ENCODE measurements at places on chromosomes 7 and 10.

DNA sequence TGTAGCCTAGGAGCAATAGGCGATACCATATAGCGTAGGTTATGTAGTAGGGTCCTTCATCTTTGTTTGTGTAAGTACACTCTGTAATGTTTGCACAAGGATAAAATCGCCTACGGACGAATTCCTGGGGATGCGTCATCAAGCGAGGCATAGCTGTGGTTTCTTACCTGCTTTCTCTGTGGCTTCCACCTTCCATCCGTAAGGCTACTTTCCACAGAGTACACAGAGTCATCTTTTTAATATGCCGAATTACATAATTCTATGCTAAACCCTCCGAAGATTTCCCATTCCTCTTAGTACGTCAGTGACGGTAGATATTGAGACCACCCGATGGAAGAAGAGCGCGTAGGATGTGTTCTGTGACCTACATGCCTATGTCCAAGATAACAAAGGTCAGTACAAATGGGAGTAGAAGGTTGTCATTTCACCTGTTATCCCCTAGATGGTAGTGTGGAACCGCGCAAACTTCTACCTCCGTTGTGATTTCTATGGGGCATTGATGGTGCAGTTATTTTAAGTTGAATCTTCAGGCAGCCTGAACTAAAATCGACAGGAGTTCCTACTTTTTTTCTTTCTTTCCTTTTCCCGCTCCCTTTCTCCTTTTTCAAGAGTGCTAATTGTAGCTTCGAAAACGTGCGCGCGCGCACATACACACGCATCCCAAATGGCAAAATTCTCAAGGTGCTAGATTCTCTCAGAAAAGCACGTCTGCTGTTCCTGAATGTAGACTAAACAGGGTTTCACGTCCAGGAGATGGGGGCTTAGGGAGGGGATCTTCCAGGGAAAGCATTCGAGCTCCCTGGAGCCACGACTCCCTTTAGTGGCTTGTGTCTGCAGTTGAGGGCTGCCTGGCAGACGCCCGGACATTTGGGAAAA is 111.7 kb upstream of the MBL2 start:
- peak; percentile 89 for DNase-seq

DNA sequence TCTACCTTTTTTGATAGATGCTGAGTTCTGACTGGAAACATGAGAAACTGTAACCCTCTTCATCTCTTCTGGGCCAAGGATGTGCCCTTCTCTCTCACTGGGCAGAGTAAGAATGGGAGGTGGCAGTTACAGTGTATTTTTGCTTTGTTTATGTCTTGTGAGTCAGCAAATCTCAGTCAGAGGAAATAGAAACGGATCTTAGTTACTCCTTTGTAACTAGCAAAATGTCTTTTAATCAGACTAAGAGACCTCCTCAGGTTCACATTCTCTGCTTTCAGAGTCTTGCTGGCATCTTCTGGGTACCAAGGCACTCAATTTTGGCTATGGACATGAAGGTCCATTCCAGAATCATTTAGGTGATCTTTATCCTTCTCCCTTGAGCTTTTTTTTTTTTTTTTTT is 70.9 kb downstream of the HHEX start:
- no peak for DNase-seq

GRCh38 chr7:158469396-158470051 is 118.1 kb downstream of the PTPRN2 start:
- no peak for DNase-seq

- DNase-seq: no peak
Observed at GRCh38 chr7:155341463-155341983, 43.8 kb downstream of the INSIG1 start.

GRCh38 chr10:79947083-79947415 is 1.9 kb downstream of the SFTPD start:
- DNase-seq: no peak

DNA sequence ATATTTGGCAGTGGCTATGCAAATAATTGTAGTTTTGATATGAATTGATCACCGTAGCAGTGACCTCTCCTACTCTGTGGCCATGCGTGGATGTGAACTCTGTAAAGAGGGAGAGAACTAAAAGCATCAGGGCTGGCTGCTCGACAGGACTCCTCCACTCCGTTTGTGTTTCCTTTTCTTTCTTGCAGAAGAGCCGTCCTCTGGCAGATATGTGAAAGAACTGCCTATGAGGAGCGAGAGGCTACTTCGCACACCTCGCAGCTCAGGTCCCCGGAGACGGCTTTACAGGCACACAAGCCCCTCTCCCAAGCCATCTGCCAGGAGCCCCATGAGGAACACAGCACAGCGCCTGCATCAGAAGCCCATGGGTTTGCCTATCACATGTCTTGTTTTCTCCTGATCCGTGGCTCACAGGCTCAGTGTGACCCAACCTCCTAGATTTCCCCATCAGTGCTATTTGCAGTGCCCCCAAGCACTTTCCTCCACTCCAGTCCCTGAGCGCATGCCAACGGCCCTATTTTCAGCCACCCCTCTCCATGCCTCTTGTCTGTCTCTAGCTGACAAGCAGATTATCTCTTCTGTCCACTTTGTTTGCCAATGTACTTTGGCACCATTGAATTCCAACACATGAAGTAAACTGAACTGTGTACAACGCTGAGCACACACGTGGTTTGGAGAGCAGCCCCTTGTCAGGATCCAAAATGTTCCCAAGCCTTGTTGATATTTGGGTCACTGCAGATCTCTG is 164.3 kb upstream of the AKR1E2 start:
- DNase-seq: no peak

DNA sequence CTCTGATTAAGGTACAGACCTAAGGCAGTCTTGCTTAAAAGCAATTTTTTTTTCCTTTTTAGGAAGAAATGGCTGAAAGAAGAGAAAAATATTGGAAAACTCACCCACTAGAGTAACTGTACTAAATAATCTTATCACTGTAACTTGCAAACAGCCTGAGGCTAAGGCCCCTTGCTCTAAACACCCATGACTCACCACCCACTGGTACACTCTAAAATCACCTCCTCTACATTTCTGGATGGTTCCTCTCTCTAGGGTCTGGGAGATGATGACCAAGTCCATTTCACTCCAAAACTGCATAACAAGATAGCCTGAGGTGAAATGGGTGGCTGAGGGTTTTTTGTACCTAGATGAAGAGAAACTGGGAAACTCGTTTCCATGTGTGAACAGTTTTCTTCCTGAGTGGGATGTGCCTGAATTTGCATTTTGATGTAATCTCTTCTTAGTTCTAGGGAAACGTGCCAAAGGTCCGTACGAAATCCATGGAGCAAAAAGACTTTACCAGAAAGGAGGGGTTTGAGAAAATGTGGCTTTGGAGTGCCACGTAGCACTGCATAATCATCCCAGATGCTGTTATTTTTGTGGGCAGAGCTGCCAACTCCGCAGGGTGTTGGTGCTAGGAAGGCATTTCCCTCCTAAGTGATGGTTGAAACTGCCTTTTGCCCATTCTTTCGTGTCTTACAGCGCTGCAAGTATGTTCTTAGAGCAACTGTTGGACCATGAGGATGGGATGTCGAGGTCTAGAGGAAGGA is 113.5 kb upstream of the C10orf90 start:
- DNase-seq: no peak

DNA sequence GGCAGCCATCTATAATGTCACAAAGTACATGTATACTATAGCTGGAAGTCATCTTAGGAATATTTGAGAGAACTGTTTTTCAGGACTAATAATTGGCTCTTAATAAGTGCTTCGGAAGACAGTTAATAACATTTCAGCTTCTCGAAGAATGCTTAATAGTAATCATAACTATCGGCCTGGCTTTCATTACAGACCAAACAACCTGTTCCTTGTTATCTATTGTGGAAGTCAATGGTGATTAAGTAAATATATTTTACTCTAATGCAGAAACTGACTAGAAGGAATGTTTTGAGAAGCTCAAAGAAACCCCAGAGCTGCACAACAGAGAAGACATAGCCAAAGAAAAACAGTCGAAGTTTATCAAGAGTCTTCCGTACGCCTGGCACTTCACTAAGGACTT is 106.8 kb upstream of the FAM133B start:
- DNase-seq: no peak

DNA sequence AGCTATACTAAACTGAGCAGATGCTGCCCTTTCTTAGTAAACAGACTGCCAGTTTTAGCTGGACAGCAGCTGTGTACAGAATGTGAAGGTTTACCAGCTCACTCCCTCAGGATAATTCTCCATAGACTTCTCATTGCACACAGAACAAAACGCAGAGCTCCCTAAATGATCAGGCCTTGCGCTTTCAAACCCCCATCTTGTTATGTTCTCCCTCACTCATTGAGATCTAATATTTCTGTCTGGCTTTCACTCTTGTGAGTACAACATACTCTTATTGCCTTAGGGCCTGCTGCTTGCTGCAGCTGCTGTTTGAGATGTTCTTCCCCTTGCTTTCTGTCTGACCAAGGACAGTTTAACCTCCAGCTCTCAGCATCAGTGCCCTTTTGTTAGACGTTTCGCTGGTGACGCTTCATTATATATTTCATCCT is 17.3 kb downstream of the VWDE start:
- peak; percentile 19 for DNase-seq

DNA sequence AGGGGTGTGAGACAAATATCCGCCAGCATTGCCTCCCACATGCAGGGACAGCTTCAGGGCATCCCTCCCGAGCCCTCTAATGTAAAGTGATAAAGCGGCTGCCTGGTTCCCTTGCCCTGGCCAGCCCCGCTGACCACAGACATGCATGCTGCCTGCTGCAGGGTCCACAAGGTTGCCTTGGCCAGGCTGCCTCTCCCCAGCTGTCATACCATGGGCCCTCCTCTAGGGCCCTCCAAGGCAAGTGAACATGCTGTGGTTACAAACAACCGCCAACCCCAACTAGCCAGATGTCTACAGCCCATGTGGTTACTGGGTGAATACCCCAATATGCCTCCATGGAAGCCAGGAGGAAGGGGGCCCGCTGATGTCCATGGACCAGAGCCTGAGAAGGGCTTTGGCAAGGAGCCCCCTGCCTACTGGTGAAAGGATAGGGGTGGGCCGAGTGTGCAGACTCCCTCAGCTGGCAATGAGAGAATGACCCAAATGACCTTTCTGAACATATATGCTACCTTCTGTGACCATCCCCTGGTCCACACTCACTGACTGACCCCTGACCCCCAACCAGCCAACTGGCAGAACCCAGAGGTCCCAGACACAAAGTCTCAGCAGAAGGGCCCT is 37.4 kb downstream of the GRID1 start:
- DNase-seq: no peak
